Omental fat pad (tissue), 4 donors: ENCODE measurements at places on chromosomes 4 and X.

- DNase-seq: no peak
These were observed 123.4 kb upstream of the SFRP2 start for GRCh38 chr4:153912301-153912700.

GRCh38 chrX:126719208-126719607 lies 100.3 kb upstream of the PRR32 start:
- no peak for DNase-seq

DNA sequence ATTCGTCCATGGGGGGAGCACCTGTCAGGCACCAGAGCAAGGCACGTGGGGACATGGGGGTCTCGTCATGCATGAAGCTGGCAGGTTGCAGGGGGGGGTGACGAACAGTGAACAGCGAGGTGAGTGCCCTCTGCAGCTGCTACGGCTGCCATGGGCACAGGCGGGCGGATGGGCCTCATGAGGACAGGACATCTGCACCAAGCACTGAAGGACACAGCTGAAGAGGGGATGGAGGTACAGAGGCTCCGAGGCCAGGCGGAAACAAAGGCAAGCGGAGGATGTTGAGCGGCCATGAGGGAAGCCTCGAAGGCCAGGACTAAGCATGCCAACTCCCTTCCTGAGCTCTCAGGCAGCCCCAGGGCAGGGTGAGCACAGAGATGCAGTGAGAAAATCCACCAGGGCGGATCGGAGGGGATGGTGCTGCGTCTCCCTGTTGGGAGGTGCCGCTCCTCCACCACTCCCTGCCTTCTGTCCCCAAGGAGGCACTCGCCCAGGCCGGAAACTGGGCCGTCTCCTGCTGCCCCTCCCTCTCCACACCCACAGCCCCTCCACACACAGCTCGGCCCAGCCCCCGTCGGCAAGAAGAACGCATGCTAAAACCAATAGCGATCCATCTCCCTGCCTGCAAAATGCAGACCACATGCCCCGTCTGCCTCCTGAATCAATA lies 24.6 kb downstream of the ABLIM2 start:
- DNase-seq: no peak

- DNase-seq: no peak
These were observed 99.5 kb upstream of the CTSO start for GRCh38 chr4:156053174-156053573.

GRCh38 chrX:118225711-118226428 lies 109.3 kb upstream of the KLHL13 start:
- no peak for DNase-seq

GRCh38 chr4:122621016-122621507 lies at the start of gene IL21:
TSS of gene IL21 (minus strand) at chr4:122621066. CDS start at chr4:122621011, 55 bp downstream.
- no peak for DNase-seq

DNA sequence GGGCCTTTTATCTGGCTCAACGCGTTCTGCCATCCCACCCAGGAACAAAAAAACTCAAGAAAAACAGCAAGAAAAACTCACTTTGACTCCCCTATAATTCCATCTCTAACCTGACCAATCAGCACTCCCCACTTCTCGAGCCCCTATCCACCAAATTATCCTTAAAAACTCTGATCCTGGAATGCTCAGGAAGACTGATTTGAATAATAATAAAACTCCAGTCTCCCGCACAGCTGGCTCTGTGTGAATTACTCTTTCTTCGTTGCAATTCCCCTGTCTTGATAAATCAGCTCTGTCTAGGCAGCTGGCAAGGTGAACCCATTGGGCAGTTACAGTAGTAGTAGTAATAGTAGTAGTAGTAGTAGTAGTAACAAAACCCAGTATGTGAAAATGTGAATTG lies 165.7 kb upstream of the CASK start:
- no peak for DNase-seq

DNA sequence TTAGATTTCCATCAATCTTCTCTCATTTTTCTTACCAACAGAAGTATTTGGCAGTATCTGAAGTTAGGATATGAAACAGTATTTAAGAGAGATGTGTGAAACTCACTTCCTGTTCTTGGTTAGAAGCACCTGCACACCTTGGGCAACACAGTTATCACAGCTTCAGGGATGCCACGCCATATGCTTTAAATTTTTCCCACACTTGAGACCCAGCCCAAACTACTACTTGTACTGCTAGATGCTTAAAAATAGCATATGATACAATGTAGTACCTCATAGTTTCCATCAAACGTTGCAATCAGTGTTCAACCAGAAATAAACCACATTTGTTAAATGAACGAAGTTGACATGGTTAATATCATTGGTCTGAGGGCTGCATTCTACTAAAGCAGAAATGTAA lies 725.1 kb upstream of the FRG1 start:
- no peak for DNase-seq

- DNase-seq: no peak
These were observed 100.8 kb downstream of the SPIN4 start for GRCh38 chrX:63250253-63250868.

GRCh38 chr4:184409911-184410692 lies 64.2 kb downstream of the IRF2 start:
- no peak for DNase-seq

DNA sequence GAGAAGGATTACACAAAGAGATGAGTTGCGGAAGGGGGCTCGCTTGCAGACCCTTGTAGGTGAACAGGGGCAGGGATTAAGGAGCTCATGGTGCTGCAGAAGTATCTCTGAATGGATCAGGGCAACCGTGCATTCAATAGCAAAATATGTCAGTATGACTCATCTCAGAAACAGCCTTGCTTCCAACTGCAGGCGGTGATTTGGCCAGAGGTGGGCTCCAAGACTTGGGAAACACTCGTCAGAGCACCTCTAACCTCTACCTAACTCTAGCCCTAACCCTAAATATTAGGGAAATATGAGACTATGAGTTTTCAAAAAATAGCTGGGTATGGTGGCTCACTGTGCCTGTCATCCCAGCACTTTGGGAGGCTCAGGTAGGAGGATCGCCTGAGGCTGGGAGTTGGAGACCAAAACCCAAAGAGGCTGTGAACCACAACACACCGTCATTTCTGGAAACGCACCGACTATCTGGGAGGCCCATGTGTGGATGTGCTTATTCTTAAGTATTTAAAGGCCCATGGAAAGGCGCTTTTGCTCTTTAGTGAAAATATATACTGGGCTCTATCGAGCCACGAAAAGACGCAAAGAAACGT lies 102.6 kb downstream of the DHRSX start:
- no peak for DNase-seq

DNA sequence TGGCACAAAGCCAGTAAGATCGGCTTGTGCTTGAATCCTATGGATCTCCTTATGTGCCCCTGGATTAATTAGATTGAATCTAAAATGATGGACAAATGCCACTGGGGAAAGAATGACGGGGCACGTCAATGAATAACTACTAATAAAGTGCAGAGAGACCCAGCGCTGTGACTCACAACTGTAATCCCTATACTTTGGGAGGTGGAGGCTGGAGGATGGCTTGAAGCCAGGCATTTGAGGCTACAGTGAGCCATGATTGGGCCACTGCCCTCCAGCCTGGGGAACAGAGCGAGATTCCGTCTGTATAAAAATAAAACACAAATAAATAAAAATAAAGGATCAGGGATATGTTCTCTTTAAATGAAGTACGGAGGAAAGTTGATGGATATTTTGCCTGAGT lies 179.4 kb downstream of the DCHS2 start:
- no peak for DNase-seq

- DNase-seq: no peak
These were observed 1064.4 kb downstream of the PCDH7 start for GRCh38 chr4:31784558-31784957.

- no peak for DNase-seq
These were observed 169.5 kb downstream of the GLRA2 start for GRCh38 chrX:14698790-14699189.

- DNase-seq: no peak
These were observed 83.9 kb downstream of the AFAP1 start for GRCh38 chr4:7855731-7856130.

- no peak for DNase-seq
These were observed 6.0 kb upstream of the WFS1 start for GRCh38 chr4:6263526-6264224.

- DNase-seq: no peak
These were observed 14.8 kb downstream of the GPR34 start for GRCh38 chrX:41703574-41704029.

DNA sequence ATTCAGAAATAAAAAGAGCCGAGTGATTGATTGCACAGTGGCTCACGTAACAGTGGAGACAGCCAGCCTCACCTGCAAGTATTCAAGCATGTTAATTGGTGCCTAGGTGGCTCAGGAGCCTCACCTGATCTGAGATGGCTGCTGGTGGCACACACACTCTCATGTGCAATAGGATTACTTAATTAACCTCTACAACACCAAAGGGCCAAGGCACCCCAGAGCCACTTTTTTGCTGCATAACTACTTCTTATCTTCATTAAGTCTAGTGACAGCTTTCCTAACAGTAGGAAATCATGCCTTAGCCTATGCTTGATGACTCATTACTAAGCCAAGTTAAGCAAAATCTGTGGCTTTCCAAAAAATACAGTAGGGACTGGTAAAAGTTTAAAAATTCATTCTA lies 117.3 kb upstream of the NOCT start:
- no peak for DNase-seq

GRCh38 chr4:1975880-1976279 lies 32.9 kb downstream of the NELFA start:
- no peak for DNase-seq

- no peak for DNase-seq
These were observed 12.0 kb upstream of the FAM120C start for GRCh38 chrX:54194982-54195588.

- no peak for DNase-seq
These were observed 29.9 kb downstream of the FGFRL1 start for GRCh38 chr4:1041147-1041935.

- DNase-seq: no peak
These were observed 73.3 kb upstream of the STX18 start for GRCh38 chr4:4614925-4615678.

- DNase-seq: no peak
These were observed 36.8 kb upstream of the IL1RAPL1 start for GRCh38 chrX:28550331-28550872.

DNA sequence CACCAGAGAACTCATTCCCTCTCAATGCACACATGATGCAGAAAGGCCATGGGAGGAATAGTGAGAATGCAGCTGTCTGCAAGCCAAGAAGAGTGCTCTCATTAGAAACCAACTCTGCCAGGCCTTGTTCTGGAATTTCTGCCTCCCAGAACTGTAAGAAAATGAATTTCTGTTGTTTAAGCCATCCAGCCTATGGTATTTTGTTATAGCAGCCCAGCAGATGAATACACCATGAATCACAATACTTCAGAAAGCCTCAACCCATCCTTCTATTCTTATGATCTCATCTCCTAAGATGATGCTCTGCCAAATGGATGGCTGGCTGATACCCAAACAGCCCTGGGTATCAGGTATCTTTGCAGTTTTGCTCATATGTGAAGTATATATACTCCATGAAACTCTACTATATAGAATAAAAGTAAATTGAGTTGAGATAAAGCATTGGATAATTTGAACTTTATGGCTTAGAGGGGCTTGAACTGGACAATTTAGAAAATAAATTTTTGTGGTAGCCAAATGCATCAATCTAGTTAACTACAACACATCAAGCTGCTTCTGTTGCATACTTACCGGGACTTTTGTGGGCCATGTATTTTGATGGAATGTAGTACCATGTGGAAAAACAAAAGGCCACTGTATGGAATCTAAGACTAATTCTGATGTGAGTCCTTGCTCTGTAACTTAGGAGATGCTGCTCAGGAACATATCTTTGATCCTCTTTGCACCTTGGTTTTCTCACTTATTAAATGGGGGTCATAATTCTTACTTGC lies 245.9 kb downstream of the HS3ST1 start:
- DNase-seq: no peak

GRCh38 chrX:34521563-34521962 lies 135.5 kb downstream of the TMEM47 start:
- DNase-seq: no peak

- DNase-seq: no peak
These were observed 212.7 kb upstream of the C1QTNF7 start for GRCh38 chr4:15215109-15215508.

- no peak for DNase-seq
These were observed 47.7 kb downstream of the SPRY1 start for GRCh38 chr4:123444290-123444731.

- no peak for DNase-seq
These were observed 67.7 kb downstream of the DGKK start for GRCh38 chrX:50402886-50403285.

DNA sequence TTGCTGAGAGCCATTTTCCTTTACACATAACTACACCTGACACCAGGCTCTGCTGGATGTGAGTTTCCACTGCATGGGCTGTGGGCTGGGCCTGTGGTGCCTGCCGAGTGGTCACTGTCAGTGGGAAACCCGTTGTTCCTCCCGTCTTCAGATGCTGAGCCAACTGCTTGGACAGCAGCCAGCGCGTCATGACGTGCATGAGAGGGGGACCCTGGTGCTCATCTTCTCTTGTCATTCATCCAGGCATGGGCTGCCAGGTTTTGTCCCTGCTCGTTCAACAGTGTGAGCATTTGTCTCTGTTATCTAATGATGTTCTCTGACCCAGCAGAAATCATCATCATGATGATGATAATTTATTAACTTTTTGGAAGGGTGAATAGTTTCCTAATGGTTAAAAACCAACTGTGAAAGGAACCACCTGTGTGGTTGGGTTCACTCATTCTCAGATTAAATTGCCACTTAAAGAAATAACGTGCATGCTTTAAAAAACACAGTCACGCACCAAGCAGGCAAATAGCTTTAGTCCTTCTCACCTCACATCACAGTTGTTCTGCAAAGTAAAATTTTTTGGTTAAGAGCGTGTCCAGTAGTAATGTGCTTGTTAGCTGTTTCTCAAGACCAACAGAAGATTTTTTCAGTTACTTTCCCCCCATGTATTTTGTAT lies 19.9 kb upstream of the CLDN34 start:
- DNase-seq: no peak

DNA sequence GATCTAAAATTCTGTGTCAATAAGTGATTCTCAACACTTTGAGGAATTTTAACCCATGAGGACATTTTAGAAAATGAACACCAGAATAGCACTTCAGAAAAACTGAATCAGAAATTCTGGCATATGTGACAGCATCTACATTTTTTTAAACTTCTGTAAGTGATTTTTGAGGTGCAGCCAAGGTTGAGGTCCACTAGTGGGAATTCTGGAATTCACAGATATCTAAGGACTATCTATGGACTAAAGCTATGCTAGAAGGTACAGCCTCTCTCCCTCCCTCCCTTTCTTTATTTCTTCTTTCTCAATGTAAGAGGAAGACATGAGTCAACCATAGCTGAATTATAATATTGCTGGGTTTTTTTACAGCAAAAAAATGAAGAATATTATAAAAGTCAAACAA lies 508.2 kb upstream of the ATOH1 start:
- DNase-seq: no peak

DNA sequence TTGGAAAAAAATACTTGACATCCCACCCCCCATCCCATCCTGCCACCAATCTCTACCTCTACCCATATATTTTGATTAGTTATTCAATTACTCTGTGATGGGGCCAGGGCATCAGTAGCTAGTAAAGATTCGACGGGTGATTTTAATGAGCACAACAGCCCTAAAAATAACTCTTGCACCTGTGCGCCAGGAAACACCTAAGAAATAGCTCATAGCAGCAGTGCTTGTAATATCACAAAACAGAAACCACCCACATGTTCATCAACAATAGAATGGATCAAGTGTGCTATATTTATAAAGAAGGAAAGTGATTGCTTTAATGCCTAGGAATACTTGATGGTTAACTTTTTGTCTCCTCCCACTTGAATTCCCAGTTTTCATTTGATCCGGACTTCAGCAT lies 225.6 kb upstream of the LCORL start:
- no peak for DNase-seq
